ENCODE measurements at places on chromosomes 3 and 15. TPM values are rescaled to one million over a fixed set of nuclear protein-coding genes. Genes with fewer than 3 reads are reported as not detected.

The GCNT3 gene
- 5.2 TPM for total RNA-seq

- no peak for DNase-seq
These were observed 78.8 kb downstream of the AAGAB start for GRCh38 chr15:67175643-67176071.

The INTS14 gene
- total RNA-seq = 34.6 TPM

DNA sequence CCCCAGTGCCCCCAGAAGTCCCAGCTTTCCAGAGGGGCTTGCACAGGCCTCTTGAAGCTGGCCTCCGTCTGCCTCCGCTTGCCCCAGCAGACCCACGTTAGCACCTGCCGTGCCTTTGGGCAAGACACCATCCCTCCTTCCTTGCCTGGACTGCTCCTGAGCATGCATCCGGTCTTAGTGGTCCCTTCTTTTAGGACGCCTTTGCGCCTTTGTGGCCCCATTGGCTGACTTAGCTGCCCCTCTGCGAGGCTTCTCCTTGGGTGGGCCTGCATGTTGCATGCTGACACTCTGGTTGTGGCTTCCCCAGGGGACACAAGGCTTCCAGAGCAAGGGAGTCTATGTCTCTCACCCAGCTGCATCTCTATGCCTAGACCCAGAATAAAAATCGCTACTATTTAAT, 56.6 kb downstream of the RHCG start:
- no peak for DNase-seq

Data from breast epithelium (tissue), 4 donors.